ENCODE measurements at places on chromosomes 13 and 19.

- peak; percentile 54 for DNase-seq
Measured at GRCh38 chr19:47226426-47227351, 4.3 kb downstream of the BBC3 start.

- DNase-seq, result no peak
Measured at GRCh38 chr19:3061182-3062161, 823 bp downstream of the TLE5 start.

DNA sequence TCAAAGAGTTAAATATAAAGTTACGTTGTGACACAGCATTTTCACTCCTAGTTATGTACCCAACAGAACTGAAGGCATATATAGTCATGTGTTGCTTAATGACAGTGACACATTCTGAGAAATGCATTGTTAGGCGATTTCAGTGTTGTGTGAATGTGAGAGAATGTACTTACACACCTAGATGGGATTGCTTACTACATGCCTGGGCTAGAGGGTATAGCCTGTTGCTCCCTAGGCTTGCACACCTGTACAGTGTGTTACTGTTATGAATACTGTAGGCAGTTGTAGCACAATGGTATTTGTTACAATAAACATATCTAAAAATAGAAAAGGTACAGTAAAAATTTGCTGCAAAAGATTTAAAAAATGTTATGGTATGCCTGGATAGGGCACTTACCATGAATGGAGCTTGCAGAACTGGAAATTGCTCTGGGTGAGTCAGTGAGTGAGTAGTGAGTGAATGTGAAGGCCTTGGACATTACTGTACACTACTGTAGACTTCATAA lies 89.2 kb downstream of the DHRS12 start:
- no peak for DNase-seq

DNA sequence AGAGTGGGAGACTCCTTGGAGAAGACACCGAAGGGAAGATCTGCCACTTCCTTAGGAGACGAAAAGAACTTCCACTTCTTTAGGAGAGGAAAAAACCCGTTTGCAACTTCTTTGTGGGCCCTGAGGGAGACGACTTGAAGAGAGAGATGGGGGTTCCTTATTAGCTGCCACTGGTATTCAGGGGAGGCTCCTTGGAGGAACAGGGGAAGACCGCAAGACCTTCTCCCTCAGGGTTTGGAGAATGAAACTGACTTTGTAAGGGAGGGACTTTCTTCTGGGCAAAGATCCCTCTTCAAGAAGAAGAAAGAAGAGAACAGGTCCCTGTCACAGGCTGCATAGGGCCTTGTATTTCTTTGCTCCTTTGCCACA lies 416 bp downstream of the BCKDHA start:
- DNase-seq, result no peak

GRCh38 chr13:47519626-47520025 lies 481.4 kb downstream of the SUCLA2 start:
- no peak for DNase-seq

DNA sequence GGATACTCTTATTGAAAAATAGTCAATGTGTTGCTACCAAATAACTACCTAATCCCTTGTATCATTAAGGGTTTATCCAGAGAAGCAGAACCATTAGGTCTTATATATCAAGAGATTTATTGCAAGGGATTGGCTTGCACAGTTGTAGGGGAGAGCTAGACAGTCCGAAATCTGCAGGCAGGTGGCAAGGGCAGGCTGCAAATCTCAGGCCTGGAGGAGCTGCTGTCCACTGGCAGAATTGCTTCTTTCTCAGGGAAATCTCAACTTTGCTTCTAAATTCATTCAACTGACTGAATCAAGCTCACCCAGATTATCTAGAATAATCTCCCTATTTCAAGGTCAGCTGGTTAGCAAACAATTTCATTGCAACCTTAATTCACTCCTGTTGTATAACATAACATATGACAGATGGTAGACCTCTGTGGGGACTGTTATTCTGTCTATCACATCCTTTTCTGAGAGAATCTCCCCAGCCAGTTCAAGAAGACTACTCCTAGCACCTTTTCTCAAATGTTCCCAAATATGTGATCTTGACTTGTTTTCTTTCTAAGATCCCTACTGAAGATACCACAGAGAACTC lies 194.2 kb downstream of the NHLRC3 start:
- no peak for DNase-seq

DNA sequence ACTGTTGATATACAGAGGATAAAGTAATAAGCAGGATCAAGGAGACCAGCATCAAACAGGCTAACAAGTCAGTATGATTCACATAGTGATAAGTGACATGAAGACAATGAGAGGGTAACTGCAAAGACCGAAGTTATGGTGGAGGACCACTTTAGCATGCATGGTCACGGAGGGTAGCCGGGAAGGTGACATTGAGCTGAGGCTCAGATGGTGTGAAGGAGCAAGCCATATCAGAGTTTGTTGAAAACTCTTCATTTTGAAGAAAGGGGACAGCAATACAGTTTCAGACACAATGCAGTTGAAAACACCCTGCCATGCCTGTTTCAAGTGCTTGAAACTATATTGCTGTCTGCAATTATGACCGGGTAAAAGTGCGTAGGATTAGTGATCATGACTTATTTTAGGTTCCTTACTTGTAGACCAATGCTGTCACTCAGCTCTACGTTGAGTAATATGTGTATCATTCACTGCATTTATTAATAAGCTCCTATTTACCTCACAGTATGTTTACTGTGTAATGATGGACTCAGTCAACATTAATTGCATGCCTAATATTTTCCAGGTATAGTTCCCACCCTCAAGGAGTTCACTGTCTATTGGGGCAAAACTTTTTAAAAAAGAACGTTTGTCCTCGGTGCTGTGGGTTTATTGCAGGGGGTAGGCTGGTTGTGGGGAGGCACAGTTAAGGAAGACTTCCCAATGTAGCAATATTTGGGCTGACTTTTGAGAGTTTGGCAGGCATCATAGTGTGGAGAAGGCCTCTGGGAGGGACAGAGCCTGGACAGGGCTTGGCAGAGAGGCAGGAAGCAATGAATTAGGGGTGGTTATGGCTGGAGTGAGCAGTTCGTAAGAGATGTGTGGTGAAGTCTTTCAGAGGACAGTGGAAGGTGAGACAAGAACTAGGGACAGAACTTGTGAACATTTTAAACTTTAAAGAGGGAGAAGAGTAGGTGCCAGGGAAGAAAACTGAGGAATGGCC lies 3.2 kb downstream of the UBAC2 start:
- DNase-seq, result no peak

DNA sequence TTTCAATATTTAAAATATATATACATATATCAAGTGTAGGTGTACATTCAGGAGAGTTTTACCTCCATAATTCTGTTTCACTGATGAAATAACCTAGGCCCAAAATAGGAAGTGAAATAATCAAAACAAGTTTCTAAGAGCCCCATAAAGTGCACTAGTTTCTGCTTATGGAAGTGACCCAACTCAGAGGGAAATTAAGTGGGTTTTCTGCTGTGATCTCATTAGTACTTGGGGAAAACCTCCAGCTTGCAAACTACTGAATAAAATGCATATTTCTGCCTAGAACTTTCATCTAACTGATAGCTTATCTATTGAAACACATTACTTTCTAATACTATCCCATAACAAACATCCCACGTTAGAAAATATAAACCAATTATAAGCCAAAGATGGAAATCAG lies 45.4 kb upstream of the MIR17HG start:
- DNase-seq, result no peak

DNA sequence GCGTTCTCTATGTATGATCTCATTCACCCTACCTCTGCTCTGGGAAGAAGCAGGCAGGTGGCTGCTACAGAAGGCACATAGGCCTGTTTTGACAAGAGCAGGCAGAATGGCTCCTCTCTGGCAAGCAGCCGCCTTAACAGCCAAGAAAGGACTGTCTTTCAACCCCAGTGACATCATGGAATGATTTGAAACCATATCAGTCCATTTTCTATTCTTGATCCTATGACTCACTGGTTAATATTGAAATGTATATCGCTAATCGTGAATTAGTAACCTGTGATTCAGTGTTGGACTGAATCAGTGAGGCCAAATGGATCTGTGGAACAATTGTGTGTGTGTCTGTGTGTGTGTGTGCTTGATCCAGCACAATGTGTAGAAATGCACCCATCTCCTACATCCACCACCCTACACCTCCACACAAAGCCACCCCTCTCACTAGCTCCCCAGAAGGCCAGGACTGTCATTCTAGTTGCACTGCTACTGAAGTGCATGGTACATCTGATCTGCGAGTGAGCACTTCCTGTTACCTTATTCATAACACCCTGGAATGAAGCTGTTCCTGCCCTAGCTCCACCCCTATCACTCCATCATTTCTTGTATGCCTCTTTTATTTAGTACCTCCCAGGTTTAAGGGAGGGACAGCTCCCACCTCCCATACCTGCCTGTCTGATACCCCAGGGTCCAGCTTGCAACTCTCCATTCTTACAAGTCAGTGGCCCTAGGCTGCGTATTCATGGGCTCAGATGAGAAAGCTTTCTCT lies 460.0 kb downstream of the FOXO1 start:
- DNase-seq, result no peak

GRCh38 chr13:34931572-34931971 lies 10.5 kb upstream of the NBEA start:
- no peak for DNase-seq

DNA sequence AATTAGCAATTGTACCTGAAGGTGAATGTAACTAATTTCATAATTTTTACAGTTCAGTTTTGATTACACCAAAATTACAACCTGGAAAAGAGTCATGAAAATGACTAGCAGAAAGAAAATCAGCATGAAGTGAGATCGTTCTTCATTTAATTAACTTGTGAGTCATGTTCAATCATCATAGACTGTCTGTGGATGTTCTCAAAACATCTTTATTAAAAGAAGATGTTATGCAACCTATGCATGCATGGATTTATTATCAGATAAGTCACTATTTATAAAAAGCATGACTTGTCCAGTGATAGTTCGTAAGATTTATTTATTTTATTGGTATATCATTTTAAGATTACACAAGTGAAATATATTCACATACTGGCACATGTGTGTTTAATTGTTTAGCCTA lies 245.9 kb downstream of the ITGBL1 start:
- DNase-seq, result no peak

DNA sequence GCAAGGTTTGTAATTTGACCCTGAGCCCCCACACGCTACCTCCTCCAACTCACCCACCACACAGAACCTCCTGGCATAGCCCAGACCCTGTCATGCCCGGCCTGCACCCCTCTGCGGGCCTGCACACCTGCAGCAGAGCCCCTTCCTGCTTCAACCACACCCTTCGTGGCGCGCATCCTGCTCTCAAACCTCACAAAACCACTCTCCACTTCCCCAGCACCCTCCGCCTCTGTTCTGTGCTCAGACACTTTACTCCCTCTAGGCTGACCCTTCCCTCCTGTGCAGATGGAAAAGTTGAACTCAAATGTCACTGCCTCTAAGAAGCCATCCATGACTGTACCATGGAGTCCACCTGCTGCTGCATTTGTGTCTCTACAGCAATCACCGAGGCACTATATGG lies 28.5 kb downstream of the FAAP24 start:
- DNase-seq, result no peak

DNA sequence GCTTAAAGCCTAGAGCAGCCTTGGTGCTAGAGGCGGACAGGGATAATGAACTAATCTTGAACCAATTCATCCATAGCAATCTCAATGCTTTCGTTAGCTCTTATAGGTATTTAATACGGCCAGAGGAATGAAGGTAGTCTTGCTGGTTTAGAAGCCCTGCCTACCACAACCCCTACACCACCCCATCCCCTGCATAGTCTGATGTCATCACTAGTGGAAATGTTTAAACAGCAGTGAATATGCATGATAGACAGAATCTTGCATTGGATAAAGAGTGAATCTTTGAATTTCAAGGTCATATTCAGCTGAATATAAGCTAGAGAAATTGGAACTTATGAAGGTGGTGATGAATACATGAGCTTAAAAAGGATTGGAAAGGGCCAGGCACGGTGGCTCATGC lies 321.9 kb downstream of the ITGBL1 start:
- DNase-seq, result no peak

DNA sequence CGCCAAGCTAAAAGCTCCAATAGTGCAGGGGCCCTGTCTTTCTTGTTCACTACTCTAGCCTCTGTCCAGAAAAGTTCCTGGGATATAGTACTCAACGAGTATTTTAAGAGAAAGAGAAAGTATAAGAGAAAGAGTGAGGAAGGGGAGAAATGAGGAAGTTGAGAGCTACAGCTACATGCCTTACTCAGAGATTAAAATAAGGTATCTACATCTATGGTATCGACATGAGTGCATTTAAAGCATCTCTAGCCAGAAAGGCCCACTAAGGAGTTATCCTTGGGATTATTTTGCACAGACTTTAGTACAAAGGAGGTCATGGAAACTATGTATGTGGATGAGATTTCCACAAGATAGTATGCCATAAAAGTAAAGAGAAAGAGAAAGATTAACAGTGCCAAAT lies 28.5 kb downstream of the MYCBP2 start:
- no peak for DNase-seq

DNA sequence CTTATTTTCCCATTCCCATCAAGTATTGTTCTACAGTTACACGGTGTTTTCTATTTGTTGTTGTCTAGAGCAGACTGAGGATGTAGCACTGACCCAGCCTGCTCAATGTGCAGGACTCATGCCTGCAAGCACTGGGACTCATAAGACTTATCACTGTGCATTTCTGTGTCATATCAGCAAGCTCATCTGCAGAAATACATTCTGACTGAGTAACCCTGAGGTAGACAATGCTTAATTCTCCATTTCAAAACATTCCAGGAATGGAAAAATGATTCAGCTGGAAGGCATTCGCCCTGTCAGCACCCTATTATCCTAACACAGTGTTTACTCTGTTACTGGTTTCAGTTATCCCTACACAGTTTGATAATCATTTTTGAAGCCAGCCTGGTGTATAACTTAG lies 2506.4 kb downstream of the PCDH9 start:
- no peak for DNase-seq

DNA sequence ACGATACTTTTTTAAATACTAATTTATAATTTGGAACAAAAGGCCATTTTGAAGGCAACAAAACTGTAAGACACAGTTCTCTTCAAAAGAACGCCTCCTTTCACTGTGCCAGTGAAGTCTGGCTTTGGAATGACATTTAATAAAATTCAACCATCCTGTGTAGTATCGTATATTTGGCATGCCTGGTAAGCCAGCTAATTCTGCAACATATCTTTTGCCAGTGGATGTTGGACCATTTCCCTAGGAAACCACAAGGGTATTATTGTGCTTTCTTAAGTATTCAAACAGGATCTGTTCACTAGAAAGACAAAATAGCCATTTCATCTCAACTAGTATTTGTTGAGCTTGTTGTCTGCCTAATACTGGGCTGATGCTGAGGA lies 111.6 kb downstream of the RGCC start:
- no peak for DNase-seq

Measured in omental fat pad (tissue), 4 donors.